ENCODE measurements at places on chromosomes 3 and 15.

GRCh38 chr3:12413721-12414255 is 70.5 kb upstream of the TSEN2 start:
- no peak for DNase-seq

GRCh38 chr15:44971036-44971435 is 14.5 kb downstream of the TERB2 start:
- no peak for DNase-seq

DNA sequence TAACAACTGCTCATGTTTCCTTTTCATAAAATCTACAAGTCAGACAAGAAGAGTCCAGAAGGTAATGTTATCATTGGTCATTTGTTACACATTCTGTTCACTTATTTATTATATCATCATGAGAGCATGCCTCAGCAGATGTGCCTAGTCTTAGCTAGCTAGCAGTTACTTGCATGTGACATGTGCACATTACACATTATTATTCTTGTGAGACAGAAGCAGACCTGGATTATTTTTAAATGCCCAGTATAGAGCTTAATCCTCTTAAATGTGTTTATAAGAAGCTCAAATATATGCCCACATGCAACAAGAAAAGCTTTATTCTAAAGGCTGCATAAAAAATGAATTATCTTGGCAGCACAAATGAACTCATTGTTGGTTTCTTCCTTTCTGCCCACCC is 12.6 kb downstream of the YEATS2 start:
- no peak for DNase-seq

GRCh38 chr3:139423232-139423631 is 33.8 kb upstream of the COPB2 start:
- DNase-seq: no peak

DNA sequence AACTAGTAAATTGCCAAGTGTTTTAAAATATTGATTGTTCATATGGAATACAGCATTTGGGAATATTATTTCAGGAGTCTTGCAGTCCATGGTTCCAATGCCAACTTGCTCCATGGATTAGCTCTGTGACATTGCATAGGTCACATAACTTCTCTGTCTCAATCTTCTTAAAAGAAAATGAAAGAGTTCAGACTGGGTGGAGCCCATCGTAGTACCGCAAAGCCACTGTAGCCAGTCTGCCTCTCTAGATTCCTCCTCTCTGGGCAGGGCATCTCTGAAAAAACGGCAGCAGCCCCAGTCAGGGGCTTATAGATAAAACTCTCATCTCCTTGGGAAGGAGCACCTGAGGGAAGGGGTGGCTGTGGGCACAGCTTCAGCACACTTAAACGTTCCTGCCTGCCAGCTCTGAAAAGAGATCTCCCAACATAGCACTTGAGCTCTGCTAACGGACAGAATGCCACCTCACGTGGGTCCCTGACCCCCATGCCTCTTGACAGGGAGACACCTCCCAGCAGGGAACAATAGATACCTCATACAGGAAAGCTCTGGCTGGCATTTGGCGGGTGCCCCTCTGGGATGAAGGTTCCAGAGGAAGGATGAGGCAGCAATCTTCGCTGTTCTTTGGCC is 168.8 kb upstream of the CNTN4 start:
- DNase-seq: no peak

- peak; percentile 50 for DNase-seq
Measured at GRCh38 chr3:24396338-24396737, 98.3 kb downstream of the THRB start.

DNA sequence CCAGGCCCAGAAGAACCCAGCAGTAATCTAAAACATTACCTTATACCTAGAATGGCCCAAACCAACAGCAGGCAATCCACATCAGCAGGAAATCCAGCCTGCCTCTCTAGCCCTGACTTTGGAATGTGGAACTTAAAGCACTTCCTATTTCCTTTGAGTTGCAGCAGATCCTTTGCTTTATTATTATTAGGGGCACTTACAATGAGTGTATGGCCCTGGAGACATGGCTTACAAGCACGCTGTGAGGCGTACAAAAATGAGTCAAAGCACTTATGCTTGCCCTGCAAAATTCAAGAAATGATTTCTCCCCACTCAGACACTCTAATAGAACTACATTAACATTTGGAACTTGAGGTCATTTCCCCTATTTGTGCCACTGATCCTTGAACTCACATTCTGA is 9.5 kb upstream of the KNSTRN start:
- DNase-seq: no peak

DNA sequence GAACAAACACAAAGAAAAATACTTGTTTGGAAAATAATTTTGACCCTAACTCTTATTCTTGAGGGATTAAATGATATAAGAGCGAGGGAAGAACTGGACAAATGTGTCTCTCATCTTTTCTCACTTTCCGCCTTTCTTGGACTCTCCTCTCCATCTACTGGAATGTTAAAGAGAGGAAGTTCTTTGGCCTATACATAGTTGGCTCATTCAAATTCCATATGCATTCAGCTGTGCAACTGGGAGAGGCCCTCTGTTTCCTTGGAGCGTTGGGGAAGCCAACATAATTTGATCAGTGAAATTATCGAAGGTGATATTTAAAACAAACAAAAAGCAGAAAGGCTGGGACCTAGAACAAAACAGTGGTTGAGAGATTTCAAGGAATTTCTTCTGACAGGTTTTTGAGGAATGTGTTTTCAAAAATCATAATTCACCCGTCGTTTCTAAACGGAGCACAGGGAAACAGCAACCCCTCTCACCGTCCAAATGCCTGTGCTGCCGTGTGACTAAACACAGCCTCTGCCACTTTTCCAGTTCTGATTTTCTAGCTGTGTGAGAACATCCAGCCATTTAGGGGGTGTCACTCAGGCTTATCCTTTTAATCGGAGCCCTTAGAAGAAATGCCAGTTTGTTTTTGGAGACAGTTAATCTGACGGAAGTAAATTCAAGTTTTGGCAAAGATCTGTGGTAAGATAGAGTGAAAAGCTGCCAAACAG is 489.9 kb downstream of the SOX2 start:
- DNase-seq: no peak

DNA sequence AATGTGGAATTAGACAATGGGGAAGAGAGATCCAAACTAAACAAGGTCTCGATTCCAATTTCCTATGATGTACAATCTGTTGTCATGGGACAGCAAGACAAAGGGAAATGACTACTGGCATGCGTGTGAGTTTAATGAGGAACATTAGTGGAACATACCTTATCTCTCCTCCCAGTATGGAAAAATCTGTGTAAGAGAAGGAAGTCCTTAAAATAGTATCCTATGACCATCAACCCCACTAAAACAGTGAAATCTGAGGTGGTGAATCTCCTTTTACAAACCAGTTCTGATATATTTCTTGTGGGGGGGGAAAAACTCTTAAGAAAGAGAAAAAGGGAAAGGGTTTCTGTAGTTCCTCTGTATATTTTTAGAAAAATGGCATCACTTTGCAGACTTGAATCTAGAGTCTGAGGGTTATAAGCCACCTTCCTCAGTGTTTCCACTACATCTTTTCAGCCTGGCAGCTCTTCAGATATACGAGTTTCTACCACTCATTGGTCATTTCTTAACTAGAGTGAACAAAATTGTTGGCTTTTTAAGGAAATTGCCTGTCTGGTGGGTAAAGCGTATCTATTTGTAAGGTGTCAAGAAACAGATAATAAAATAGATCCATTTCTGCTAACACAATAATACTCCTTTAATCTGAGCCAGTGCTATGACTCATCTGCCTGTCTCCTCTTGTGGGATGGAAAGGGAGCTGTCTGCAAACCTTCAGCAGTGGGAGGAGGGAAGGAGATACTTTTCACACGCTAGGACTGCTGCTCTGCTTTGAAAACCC is 3.0 kb upstream of the TNFAIP8L3 start:
- no peak for DNase-seq

GRCh38 chr15:57312318-57313133 is 63.8 kb upstream of the CGNL1 start:
- no peak for DNase-seq

- no peak for DNase-seq
Measured at GRCh38 chr15:47429376-47429775, 287.9 kb upstream of the SEMA6D start.

DNA sequence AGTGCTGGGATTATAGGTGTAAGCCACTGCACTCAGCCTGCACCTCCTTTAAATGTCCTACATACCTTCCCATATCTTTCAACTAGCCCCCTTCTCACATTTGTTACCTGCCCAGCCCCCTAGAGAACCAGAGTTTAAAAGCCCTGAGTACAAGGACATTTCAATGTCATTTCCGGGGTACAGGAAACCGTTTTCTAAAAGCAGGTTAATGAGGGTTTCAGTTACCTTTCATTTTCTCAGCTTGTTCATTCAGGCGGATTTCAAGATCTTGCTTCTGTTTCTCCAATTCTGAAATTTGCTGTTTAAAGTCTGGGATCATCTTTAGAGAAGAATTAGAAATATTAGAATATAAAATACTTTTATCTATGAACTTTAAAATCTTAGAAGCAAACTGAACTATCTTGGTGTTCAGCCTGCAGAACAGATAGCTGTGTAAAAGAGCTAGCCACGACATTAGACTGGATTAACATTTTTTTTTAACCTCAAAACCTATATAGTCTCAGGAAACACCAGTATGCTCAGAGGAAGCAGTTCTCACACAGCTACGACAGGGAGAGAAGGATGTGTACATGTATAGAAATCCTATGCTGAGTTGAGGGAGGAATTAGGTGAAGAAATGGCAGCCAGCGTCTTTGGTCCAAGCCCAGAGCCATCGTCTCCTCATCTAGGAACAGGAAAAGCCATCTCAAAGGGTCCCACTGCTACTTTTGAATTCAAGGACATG is 29.9 kb upstream of the GNB5 start:
- DNase-seq: no peak

GRCh38 chr15:62573876-62574275 is 408.8 kb upstream of the C2CD4B start:
- no peak for DNase-seq

DNA sequence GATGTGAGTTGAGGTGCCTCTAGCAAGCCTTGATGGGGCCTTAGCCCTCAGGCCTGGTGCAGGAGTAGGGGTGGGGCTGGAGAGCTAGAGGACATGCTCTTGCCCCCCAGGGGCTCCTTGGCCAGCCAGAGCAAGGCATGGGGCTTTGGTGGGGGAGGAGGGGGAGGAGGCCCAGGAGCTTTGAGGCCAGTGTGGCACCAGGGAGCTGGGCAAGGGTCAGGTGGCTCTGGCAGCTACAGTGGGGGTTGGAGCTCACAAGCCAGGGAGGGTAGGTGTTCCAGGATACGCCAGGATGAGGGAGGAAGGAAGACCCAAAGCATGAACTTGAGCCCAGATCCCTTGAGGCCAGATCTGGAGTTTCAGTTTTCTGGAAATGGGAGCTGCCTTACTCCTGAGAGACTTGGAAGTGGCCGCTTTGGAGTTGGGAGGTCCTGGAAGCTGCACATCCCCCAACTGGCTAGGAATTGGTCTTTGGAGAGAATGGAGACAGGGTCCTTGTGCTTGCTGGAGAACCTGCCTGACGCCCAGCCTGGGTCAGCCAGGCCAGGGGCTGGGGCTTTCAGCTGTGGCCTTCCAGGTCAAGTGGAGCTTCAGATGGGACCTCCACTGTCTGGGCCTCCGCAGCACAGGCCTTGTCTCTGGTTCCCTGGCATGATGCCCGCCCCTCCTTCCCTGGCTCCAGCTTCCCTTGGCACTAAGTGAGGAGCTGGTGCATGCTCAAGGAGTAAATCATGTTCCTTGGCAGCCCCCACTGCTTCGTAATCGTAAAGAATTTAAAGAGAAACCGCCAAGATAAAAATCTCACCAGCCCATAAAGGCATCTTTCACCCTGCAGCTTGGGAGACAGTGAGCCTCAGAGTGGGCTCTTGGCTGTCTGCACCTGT is 8.7 kb downstream of the SEMA3F start:
- no peak for DNase-seq

GRCh38 chr3:55283441-55283925 is 203.6 kb downstream of the WNT5A start:
- no peak for DNase-seq

DNA sequence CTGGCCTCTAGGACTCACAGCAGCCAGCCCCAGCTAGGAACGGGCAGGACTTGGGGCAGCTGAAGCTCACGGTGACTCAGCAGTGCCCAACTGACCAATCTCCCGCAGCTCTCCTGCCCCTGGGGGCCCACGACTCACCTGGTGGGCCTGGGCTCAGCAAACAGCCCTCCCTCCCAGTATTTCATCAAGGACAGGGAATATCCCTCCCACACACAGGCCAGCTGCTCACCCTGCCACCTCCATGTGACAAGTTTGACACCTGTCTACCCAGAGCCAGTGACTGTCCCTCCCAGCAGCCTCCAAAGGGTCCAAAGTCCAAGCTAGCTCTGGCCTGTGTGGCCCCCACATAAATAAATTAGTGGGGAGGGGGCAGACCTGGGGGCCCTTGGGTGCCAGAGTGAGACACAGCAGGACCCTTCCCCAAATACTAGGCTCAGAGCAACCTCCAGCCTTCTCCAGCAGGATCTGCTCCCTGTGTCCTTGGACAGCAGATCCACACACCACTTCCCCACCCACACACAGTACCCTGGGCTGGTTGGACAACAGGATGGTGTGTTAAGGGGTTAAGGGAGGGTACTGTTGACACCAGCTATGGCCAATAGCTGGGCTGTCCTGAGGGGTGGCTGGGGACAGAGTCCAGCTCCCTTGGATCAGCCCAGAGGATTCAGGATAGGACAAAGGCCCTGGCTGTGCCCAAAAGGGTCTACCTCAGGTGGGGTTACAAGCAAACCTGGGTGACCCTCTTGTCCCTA is 4.3 kb downstream of the GNAT1 start:
- no peak for DNase-seq

DNA sequence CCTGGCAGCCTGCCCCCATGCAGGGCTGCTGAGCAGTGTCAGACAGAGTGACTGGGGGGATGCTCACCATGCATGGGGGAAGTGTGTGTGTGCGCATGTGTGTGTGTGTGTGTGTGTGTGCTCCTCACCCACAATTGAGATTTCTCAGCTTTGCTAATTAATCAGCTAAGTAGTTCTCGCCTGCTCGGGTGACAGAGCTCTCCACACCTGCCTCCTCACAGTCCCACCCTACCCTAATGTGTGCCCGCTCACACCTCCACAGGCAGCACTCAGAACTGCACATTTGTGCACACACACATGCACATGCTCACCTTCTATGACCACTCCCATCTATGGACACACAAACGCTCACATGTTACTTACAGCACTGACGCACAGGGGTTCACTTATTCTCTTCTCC is 37.3 kb downstream of the CACNA2D2 start:
- DNase-seq: no peak

- DNase-seq: no peak
Measured at GRCh38 chr3:118108769-118109168, 925.9 kb downstream of the IGSF11 start.

GRCh38 chr3:111112913-111113312 is 41.3 kb downstream of the NECTIN3 start:
- DNase-seq: no peak
